Left ventricle myocardium inferior (tissue), 1 donor: ENCODE measurements at places on chromosomes 11 and 22. TPM values are rescaled to one million over a fixed set of nuclear protein-coding genes. Genes with fewer than 3 reads are reported as not detected.
A peak's percentile ranks its signal among the peaks of the same experiment; 100 is the strongest.

DNA sequence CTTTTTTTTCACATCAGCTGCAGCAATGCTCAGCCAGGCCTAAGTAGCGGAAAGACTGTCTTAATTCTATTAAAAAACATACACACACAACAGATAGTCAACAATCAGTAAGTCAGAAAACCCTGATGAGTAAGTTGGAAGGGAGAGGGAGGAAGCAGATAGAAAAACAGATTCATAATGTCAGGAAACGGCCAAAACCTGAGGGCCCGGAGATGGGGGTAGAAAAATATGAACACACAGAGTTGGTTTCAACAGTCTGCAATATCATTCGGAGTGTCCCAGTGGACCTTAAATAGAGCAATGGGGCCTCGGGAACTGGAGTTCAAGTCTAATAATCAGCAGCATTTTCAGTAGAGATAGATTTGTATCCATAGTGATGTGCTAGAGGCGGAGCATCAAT is 14.8 kb downstream of the LRRC55 start:
- peak overlapping the region; percentile 70 for H3K27ac ChIP-seq
- DNase-seq, result no peak
- no peaks in the 10 kb centered on the region for H3K36me3 ChIP-seq
- H3K4me1 ChIP-seq, result peaks cover 78% of the 10 kb centered on the region
- no peaks in the 10 kb centered on the region for H3K27me3 ChIP-seq

SYCE3 gene
- not detected for total RNA-seq

- H3K27ac ChIP-seq, result no peak overlapping the region
- no peaks in the 10 kb centered on the region for H3K36me3 ChIP-seq
- peaks cover 85% of the 10 kb centered on the region for H3K27me3 ChIP-seq
- H3K4me1 ChIP-seq, result no peaks in the 10 kb centered on the region
These were observed 2.0 kb upstream of the GRIK4 start for GRCh38 chr11:120509346-120510053.

DNA sequence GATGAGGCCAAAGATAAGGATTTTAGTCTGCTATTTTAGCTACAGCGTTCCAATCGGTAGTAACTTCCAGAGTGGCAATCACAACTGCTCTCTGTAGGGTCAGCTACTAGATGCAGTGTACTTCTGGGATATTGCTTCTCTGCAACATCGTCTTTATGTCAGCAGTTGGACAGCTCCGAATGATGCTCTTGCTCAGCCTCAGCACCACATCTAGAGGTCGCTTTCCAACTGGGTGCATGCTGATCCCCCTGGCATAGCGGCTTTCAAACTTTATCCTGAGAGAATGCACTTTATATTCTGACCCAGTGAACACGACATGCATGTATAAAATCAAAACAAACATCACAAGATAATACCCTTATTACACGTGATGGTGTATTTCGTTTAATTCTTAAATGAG is 219.6 kb downstream of the C11orf87 start:
- H3K27me3 ChIP-seq, result no peaks in the 10 kb centered on the region
- peaks cover 12% of the 10 kb centered on the region for H3K4me1 ChIP-seq
- H3K36me3 ChIP-seq, result no peaks in the 10 kb centered on the region
- H3K27ac ChIP-seq, result no peak overlapping the region

- DNase-seq, result no peak
- no peaks in the 10 kb centered on the region for H3K36me3 ChIP-seq
- peaks cover 37% of the 10 kb centered on the region for H3K27me3 ChIP-seq
- H3K4me1 ChIP-seq, result peaks cover 47% of the 10 kb centered on the region
These were observed 112.2 kb upstream of the CLMP start for GRCh38 chr11:123307276-123307675.

DNA sequence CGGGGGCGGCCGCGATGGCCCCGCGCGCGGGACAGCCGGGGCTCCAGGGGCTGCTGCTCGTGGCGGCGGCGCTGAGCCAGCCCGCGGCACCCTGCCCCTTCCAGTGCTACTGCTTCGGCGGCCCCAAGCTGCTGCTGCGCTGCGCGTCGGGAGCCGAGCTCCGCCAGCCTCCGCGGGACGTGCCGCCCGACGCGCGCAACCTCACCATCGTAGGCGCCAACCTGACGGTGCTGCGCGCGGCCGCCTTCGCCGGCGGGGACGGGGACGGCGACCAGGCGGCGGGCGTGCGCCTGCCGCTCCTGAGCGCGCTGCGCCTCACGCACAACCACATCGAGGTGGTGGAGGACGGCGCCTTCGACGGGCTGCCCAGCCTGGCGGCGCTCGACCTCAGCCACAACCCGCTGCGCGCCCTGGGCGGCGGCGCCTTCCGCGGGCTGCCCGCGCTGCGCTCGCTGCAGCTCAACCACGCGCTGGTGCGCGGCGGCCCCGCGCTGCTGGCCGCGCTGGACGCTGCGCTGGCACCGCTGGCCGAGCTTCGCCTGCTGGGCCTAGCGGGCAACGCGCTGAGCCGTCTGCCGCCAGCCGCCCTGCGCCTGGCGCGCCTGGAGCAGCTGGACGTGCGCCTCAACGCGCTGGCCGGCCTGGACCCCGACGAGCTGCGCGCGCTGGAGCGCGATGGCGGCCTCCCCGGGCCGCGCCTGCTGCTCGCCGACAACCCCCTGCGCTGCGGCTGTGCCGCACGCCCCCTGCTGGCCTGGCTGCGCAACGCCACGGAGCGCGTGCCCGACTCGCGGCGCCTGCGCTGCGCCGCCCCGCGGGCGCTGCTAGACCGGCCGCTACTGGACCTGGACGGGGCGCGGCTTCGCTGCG is 697 bp downstream of the TPBGL start:
- peaks cover 19% of the 10 kb centered on the region for H3K4me1 ChIP-seq
- H3K27me3 ChIP-seq, result peaks cover 87% of the 10 kb centered on the region
- no peaks in the 10 kb centered on the region for H3K36me3 ChIP-seq
- DNase-seq, result peak; percentile 83
- H3K4me3 ChIP-seq, result peak overlapping the region; percentile 61
